Kidney (tissue), 22 donors: ENCODE measurements at places on chromosomes 7 and 10.

DNA sequence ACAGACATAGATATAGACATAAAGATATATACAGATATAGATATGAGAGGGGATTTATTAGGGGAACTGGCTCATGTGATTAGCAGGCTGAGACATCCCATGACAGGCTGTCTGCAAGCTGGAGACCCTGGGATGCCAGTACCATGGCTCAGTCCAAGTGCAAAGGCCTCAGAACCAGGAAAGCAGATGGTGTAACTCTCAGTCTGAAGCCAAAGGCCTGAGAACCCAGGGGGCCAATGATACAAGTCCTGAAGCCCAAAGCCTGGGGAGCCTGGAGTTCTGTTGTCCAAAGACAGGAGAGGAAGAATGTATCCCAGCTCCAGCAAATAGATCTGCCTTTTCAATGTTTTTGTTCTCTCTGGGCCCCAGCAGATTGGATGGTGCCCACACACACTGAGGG is 5.5 kb downstream of the NCOA4 start:
- DNase-seq = no peak

DNA sequence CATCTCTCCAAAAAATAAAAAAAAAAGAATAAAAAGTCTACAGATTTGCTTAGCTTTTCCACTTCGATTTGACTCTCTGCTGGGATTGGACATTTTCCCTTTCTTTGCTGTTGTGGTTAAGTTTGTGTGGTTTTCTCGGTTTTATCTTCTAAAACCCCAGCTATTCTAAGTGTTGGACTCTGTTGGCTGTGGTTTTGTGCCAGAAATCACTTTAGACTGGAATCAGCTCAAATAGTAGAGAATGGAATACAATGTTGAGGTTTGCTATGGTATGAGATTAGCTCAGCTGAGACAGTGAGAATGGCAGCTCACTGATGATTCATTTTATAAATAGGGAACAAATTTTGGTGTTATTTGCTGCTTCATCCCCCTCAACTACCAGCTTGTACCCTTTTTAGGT is 116.0 kb downstream of the BUB3 start:
- DNase-seq = no peak

DNA sequence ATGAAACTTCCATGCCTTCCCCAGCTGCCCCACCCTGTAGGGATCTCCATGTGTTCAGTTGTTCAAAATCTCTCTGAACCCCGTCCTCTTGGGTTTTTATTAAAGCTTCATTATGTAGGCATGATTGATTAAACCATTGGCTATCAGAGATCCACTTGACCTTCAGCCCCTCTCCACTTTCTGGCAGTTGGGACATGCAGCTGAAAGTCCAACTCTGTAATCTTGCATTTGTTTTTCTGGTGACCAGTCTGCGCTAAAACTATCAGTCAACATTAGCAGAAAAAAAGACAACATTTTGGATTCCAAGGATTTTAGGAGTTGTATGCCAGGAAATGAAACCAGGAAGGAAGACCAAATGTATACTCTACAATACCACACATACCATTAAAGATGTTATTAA is 1115.1 kb downstream of the XPNPEP1 start:
- DNase-seq = no peak

- no peak for DNase-seq
Observed at GRCh38 chr7:27997188-27997707, 183.3 kb downstream of the JAZF1 start.

- DNase-seq = peak; percentile 84
Observed at GRCh38 chr10:15370856-15371701, at the start of gene FAM171A1. FAM171A1 (minus strand) TSS chr10:15371289; CDS start chr10:15371052, 237 bp downstream.

- no peak for DNase-seq
Observed at GRCh38 chr7:106058928-106059324, 53.2 kb downstream of the SYPL1 start.

GRCh38 chr7:74023092-74023536 is 4.9 kb upstream of the ELN start:
- DNase-seq = peak; percentile 94

GRCh38 chr10:21510241-21511094 is 15.0 kb downstream of the SKIDA1 start:
- peak; percentile 72 for DNase-seq

GRCh38 chr10:44424957-44425356 is 40.1 kb upstream of the CXCL12 start:
- no peak for DNase-seq

GRCh38 chr10:72930276-72930675 is 24.3 kb downstream of the PLA2G12B start:
- DNase-seq = no peak

GRCh38 chr7:87935384-87935706 is 1.3 kb downstream of the ADAM22 start:
- no peak for DNase-seq

DNA sequence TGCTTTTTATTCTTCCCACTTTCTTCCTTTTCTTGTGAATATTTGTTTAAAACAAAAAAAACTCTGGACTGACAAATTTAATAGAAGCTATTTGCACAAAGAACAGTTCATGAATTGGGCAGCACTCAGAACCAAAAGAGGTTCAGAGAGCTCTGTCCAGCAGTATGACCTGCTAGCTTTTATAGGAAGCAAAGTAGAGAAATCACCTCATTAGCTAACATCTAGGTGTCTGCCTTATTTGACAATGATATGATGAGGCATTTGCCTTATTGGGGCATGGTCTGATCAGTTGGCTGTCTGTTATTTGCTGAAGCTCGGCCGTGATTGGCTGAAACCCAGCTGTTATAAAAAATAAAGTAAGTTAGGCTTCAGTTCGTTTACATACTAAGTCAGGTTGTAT is 819 bp upstream of the TRIM4 start:
- peak; percentile 17 for DNase-seq

GRCh38 chr7:82209179-82209747 is 234.3 kb downstream of the CACNA2D1 start:
- no peak for DNase-seq

DNA sequence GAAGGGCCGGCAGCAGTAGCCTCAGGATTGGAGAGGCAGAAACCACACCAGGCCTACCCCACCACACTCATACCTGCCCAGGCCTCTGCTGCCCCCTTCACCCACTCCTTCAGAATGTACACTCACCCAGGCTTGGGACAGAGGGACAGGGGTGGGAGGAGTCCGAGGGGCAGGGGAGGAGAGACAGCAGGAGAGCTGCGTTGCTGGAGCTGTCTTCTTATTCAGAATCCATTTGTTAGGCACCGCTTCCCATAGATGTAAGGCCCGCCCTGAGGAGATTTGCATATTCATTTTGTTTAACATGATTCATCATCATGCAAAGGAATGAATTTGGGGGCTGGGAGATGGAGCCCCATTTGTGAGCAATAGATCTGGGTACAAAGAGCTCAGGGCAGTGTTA is 156.7 kb downstream of the CDH23 start:
- no peak for DNase-seq

DNA sequence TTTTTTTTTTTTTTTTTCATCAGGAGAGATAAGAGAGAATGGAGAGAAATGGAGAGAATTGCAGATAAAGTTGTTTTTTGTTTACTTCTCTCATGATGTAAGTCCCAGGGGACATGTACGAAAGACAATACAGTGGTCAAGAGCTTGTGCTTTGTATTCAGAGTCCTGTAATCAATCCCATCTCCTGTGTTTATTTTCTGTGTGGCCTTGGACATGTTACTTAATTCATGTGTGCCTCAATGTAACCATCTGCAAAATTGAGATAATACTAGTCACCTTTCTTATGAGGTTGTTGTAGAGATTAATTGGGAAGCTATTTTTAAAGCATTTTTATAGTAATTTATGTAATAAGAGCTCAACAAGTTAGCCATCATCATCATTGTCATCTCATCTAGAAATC is 117.5 kb downstream of the CDK14 start:
- DNase-seq = no peak

DNA sequence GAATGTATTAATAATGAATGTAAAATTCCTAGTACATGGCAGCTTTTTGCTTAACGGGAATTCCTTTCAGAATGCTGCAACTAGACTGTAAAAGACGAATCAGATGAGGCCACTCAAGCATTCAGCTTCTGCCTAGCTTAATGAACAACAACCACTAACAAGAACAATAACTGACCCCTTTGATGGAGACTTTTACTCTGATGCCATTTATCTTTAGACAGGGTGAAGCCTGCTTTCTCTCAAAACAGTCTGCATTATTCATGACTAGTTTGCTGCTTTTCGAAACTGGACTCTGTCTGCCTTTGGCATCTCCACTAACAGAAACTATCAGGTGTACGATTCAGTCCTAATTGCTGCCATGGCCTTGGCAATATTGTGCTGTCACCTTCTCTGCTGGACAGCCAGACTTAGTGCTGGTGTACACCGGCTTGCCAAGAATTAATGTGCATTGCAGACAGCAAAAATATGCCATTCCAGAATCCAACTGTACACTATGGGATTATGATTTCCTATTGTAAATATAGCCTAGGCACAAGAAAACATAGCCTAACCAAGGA is 295.5 kb upstream of the CDC14C start:
- DNase-seq = peak; percentile 28

DNA sequence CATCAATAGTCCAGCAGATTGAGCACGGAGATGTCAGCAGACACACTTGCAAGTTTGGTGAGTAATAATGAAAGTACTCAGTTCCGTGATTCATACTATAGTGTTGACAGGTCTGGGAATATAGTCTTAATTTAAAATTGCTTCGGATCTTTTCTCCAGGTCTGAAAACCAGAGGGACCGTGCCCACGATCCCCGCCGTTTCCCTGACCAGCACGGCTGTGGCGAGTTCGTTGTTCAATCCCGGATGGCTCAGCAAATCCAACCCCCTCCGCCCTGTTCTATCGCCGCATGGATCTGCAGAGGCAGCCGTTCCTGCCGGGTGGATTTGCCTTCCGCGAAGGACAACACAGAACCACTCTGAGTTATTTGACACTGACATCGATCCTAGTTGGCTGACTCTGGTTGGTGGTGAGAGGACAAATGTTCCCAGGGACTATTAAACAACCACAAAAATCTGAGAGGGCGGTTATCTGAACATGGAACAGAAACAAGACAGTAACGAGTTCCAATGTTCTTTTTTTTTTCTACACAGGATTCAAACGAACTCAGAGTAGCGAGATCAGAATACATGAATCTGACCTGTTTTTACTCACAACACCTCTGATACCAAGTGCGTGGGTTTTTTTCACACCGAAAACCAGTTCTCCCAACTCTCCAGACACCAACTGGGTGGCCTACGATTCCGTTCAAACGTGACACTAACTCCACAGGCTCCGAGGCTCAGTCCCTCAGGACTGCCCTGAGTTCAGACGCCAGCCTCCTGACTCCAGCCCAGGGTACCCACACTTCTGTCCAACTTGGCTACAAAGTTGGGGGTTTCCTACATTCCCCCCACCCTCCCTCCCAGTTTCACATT is 52.7 kb downstream of the RBM17 start:
- DNase-seq = no peak

GRCh38 chr10:13272164-13272571 is 27.7 kb downstream of the PHYH start:
- DNase-seq = peak; percentile 66

- DNase-seq = no peak
Observed at GRCh38 chr7:13174991-13175390, 487.6 kb downstream of the ARL4A start.

DNA sequence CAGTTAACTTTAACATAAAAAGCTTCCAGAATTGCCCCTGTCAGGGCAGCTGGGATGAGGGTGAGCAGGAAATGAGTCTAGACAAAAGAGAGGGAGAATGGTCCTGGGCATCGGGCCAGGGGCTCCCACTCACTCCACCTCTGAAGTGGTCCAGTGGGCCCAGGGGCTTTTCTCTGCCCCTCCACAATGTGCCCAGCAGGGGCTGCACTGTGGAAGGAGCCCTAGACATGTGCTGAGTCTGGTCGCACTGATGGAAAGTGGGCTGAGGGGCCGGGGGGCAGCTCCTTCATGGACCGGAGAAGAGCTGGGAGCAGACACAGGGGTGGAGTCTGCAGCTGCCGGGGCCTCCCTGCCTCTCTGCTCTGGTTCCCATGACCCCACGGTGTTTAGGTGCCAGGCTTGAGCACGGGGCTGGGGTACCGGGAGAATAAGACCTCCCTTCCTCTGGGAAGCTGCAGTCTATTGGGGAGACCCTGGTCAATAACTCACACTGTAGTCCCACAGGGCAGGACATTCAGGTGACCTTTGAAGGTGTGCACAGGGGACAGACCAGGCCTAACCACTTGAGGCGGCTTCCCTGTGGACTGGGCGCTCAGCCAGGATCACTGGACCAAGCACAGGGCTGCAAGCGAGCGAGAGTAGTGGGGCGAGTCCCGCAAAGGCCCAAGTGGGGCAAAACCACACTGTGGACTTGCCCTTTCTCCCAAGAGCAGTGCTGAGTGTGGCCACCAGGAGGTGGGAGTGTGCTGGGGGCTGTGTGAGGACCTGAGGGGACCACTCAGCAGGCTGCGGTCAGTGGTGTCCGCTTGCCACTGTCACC is 6.1 kb downstream of the ADCY1 start:
- peak; percentile 8 for DNase-seq

DNA sequence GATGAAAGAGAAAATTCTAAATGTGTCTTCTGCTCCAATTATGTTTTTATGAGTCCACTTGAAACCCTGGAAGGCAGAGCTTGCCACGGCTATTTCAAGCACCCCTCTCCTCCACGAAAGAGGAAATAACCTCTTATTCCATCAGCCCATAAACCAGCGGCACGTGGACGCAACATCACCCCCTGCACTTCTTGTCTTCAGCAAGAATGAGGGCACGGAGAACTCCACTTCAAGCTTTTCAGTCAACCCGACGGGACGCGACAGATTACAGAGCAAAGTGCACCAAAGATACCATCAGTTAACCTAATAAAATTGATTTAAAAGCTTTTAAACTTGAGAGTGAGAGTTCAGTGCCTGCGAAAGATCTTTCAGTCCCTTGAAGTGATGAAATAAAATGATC is 406.3 kb downstream of the GALNT17 start:
- no peak for DNase-seq

DNA sequence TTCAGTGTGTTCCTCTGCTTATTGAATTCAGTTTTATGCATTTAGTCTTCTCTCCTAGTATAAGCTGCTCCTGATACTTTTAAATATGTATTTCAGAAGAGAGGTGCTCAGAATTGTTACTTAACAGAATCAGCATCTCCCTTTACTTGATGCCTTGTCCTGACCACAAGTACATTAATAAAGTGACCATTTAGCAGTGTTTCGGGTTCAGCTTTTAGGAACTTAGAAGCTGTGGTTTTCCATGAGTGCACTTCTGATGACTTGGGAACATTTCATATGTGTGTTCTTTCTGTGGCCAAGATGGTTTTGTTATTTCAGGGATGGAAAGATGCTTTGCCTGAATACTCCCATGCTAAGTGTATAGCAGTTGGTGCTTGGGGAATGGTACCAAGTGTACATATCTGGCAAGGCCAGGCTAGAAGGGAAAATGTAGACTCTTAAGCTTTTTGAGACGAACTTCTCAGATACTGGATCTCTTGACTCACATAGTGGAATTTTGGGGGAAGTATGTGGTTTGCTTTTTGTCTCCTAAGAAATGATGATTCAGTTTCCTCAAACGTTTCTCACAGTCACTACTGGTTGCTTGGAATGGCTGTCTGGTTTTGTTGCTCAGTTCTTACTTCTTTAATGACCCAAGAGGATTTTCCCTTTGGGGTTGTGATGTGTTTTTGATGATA is 17.2 kb downstream of the SGPL1 start:
- no peak for DNase-seq

GRCh38 chr7:147022056-147022455 is 905.5 kb downstream of the CNTNAP2 start:
- DNase-seq = no peak
